Inflammatory macrophage treated with lipopolysaccharide for 1 hour (primary cell): ENCODE measurements at places on chromosomes 2 and 18.

DNA sequence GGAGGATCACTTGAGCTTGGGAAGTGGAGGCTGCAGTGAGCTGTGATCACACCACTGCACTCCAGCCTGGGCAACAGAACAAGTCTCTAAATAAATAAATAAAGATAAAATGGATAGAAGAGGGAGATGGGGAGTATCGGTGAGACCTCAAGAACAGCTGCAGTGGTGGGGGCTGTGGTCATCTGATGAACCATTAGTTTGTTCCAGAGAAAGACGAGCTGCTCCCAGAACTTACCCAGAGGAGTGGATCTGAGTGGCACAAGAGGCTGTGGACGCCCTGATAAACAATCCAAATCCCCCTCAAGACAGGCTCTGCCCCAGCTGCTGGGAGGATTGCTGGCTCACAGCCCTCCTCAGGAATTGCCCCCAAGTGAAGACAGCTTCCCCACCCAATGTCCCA is 26.7 kb downstream of the TMEM127 start:
- no peak for DNase-seq

GRCh38 chr18:2433366-2433765 is 137.9 kb downstream of the METTL4 start:
- no peak for DNase-seq

GRCh38 chr2:203730076-203730729 is 23.8 kb downstream of the CD28 start:
- no peak for DNase-seq

- DNase-seq: no peak
These were observed 43.8 kb upstream of the LTBP1 start for GRCh38 chr2:32902986-32903385.

DNA sequence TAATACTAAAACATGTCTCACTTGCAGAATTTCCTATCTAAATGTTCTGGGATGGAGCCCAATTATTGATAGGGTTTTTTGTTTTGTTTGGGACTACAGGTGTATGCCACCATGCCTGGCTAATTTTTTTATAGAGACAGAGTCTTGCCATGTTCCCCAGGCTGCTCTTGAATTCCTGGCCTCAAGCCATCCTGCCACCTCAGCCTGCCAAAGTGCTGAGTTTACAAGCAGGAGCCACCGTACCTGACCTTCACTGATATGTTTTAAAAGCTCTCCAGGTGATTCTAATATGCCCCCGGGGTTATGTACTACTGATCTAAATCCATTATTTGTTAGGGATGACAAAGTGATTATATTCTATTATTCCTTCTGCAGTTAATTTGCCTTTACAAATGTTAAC is 2.2 kb downstream of the ELAC1 start:
- DNase-seq: no peak

- DNase-seq: peak; percentile 3
These were observed 259.8 kb downstream of the STK39 start for GRCh38 chr2:167987558-167987957.

- no peak for DNase-seq
These were observed 71.3 kb downstream of the CTIF start for GRCh38 chr18:48609820-48610815.

GRCh38 chr2:143083636-143084035 is 45.6 kb upstream of the ARHGAP15 start:
- peak; percentile 95 for DNase-seq

DNA sequence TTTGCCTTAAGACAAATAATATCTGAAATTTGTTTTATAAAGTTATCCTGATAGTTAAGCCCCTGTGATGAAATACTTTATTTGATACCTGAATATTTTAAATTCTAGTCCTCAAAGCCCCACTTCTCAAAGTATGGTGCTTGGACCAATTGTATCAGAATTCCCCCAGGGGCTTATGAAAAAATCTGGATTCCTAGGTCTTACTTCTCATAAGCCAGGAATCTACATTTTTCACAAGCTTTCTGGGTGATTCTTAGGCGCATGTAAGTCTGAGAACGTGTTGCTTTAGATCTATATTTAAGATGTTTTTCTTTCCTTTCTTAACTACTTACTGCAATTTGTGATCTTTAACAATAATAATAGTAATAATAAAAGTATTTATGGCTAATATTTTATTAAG is 53.1 kb downstream of the MYO1B start:
- no peak for DNase-seq

DNA sequence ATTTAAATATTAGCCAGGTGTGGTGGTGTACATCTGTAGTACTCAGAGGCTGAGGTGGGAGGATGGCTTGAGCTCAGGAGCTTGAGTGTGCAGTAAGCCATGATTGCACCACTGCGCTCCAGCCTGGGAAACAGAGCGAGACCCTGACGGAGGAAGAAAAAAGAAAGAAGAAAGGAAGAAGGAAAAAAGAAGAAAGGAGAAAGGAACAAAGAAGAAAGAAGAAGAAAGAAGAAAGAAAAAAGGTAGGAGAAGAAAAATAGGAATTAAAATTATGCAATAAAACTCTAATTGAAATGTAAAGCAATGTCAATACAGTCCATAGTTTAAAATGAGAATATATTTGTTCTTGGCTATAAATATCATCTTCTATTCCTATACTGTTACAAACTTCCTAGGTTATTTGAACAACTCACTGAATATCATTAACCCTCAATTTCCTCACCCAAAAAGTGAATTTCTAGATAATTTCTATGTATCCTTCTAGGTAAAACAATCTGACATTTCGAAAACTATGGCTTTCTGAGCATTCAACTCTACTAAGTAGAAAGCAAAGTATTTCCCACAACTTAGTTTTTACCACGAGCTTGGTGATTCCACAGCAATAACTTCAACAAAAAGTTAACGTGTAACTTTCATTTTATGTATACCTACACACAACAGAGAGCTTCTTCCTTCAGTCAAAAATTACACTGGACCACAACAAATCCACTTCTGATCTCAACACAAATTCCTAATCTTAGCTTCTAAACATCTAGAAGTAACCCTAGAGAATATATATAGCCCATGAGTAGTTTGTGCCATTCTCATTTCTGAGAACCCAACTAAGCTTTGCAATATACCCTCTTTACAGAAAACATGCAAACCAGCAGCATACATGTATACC is 19.7 kb downstream of the LPIN2 start:
- no peak for DNase-seq

- DNase-seq: no peak
These were observed 81.3 kb upstream of the PIK3C3 start for GRCh38 chr18:41873730-41874129.

DNA sequence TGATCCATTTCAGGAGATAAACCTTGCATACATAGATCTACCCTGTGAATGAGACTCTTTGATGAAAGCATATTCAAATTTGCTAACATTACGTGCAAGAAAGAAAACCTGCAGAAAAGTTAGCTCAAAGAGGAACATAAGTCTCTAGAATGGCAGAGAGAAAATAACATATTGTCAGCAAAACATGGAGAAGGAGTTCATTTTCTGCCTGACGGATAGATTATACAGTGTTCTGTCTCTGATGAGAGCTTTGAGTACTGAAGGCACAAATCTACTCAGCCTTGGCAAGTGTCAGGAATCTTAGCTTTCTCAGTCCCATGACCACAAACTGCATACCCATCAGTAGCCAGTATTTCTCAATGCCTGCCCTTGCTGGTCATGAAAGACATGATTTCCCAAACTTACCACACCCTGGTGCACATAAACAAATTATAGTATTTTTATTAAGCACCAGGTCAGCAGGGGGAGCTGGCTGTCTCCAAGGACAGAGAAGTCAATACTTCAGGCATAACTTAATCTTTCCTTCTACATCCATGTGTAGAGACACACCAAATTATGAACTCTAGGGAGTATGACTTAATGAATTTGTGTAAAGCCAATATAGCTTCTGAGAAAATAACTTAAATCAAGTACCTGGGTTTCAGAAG is 401.2 kb upstream of the SOX11 start:
- DNase-seq: no peak

GRCh38 chr2:170361090-170361936 is 183.4 kb downstream of the MYO3B start:
- DNase-seq: peak; percentile 60

DNA sequence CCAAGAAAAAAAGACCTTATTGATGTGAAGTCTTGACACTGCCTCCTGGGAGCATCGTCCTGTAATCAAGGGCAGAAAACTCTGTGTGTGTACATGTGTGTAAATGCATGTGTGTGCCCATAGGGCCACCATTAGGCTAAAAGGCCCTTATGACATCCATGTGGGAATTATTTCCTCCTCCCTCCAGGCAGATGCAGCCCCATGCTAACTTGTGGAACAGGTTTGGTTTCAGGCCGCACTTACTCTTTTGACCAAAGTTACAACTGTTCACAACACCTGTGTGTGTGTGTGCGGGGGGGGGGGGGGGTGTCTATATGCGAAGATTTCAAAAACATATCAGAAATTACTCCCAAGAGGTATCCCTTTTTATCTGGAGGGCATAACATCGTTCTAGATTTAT is 87.4 kb upstream of the SLC14A2 start:
- no peak for DNase-seq

DNA sequence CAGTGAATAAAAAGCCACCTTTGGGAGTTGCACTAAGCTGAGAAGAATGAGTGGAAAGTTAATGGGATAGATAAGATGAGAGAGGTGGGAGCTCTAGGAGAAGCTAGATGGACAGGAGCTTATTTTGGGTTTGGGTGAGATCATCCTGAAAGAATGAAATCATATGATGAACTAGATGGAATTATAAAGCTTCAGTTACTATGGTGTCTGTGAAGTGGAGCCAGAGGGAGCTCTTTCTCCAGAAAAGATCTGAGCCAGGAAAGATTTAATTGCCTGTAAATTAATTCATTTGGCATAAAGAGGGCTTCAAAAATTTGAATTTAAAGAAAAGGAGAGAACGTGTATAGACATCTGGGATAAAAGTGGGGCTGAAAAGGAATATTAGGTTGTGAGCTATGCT is 10.3 kb downstream of the DNAH6 start:
- no peak for DNase-seq

GRCh38 chr2:190571686-190572085 is 37.2 kb upstream of the NEMP2 start:
- DNase-seq: peak; percentile 10

DNA sequence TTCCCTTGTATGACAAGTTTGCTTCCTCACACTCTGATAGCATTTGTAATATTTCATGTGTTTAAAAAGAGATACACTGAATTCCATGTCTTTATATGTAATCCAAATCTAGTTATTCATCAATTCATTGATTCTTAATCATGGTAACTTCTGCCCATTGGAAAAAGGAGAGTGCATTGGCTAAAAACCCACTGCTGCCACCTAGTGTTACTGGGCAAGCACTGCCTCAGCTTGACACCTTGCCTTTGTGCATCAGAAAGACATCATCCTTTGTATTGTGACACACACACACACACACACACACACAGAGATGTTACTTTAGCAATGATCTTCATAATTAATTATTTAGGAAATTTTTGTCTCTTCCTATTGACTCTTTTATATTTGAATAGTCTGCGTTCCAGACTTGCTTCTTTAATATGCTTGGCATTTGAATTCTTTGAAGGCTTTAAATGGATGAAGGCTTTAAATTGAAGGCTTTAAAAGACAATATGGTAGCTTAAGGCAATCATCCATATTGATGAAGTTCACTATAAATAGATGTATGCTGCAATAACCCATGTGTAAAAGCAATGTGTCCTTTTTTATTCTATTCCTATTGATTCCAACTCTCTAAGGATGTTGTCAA is 414.2 kb upstream of the CHST9 start:
- peak; percentile 19 for DNase-seq

DNA sequence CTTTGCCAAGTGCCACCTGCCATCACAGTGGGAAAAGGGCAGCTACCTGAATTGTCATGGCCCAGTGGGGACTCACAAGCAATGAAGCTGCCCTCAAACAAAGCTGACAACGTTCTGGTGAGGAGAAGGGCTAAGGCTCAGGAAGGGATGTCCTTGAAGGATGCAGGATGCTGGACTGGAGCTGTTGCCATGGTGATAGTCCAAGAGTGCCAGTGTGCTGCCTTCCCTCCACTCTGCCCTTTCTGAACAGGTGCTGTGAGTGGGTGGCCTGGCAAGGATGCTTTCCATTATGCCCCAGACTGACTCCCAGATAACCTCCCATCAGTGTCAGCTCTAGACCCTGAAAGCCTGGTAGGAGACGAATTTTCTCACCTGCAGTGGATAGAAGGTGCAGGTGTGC is 137.8 kb upstream of the GYPC start:
- no peak for DNase-seq

- no peak for DNase-seq
These were observed 394.2 kb upstream of the ZEB2 start for GRCh38 chr2:144914113-144914512.

DNA sequence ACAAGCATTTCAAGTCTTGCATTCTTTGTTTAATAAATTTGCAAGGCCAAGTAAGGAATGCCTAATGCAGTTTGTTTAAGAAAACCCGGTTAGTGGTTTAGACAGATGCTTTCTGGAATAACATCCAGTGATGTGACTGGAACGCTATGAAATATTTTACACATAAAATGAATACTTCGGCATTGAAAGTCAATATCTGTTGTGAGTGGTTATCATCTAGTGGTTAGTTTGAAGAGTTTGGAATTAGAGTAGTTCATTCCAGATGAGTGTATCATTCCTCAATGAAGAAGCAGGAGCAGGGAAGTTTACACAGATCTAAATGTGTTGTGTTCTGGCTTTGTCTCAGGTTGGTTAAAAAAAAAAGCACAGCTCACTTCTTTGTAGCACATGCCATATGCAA is 608.0 kb upstream of the PIK3C3 start:
- no peak for DNase-seq

DNA sequence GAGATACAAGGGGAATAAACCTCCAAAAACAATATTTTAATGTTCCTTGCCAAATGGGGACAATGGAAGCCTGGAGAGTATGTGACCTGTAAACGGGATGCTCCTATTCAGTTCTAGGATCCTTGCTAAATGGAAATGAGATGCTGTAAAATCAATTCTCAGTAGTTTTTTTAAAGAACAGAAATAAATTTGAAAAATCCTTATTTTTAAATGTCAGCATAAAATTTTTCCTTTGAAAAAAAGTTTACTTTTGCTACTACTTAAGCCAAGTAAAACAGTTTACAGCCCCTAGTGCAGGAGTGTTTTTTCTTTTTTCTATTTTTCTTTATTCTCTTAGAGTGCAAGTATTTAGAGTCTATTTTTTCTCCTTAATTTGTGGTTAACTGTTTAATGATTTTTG is 158.8 kb downstream of the MBD5 start:
- DNase-seq: no peak

GRCh38 chr18:57854726-57855125 is 51.6 kb upstream of the ATP8B1 start:
- no peak for DNase-seq

GRCh38 chr2:170206805-170207407 is 29.0 kb downstream of the MYO3B start:
- DNase-seq: no peak

DNA sequence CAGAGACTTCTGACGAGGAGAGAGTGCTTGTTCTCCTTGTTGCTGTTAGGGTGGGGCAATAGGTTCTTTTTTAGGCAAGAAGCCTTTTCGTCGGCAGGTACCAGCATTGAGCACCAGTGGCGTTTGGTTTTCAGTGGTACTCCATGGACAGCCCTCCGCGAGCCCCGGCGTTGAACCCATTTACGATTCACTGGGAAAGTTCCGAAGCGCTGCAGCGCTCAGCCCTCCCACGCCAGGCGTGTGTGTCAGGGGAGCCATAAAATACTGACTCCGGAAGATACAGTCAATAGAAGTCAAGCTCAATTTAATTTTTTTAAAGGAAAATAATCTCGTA is 494 bp upstream of the ROCK1 start:
- peak; percentile 74 for DNase-seq
